ENCODE measurements at places on chromosomes 1 and 21. TPM values are rescaled to one million over a fixed set of nuclear protein-coding genes. Genes with fewer than 3 reads are reported as not detected.
A peak's percentile ranks its signal among the peaks of the same experiment; 100 is the strongest.

Gene SLC2A5
- total RNA-seq = 0.64 TPM

DNA sequence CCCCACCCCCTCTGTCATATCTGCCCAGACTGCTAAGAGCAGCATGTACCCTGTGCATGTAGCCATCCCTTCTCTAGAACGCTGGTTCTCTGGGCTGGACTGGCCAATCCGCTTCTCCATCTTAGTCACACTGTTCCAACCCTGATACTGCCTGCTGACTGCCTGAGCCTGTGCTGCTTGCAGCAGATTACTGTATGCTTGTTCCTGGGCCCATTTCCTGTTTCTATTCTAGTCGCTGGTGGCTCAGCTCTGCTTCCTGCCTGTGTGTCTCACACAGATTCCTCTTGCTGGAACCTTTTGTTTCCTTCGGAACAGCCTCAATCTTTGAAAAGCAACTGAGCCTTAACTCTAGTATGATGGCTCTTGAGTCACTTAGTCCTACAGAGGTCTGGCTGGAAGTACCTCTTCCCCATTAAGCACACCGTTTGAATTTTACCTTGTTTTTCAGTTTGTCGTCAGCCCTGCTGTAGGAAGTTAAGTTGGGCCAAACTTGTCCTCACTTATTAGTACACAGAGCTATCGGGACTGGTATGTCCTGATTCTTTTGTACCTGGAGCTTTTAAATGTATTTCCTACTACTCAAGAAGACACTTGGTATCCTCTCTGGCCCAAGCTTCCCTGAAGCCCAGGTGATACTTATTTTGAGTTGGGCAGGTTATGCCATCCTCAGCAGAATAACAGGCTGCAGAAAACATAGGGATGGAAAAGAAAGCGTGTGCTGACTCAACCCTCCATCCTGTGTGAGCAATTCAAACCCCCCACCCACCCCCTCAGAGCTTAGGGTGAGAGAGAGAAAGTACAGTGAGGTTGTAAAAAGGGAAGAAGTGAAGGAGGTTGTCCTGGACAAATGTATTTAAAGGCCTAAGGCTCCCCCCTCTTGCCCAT lies 43.4 kb upstream of the PIGV start:
- H3K4me1 ChIP-seq = peaks cover 73% of the 10 kb centered on the region
- peak overlapping the region; percentile 95 for H3K27ac ChIP-seq
- peak overlapping the region; percentile 68 for H3K4me3 ChIP-seq
- peaks cover 38% of the 10 kb centered on the region for H3K36me3 ChIP-seq

GRCh38 chr1:24544239-24544638 lies 11.6 kb upstream of the NCMAP start:
- H3K4me3 ChIP-seq = no peak overlapping the region
- no peaks in the 10 kb centered on the region for H3K27me3 ChIP-seq
- DNase-seq = no peak
- H3K27ac ChIP-seq = no peak overlapping the region

DNA sequence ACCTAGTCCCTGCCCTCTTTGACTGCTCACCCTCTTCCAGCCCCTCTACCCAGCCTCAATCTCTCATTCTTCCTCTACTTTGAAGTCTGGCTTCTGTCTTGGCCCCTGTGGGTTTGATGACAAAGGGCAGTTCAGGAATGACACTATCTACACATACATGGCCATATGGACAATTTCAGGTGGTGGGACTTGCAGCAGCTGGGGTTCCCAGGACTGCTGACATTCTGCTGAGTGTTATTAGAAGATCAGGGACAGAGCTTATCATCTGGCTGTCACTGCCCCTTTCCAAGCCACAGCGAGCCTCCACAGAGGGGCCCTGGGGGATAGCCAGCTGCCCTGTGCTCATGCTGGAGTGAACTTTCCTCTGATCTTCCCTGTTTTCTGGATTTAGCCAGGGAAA lies 97.4 kb upstream of the IPO9 start:
- no peak overlapping the region for H3K27ac ChIP-seq
- no peak for DNase-seq
- H3K27me3 ChIP-seq = no peaks in the 10 kb centered on the region
- H3K36me3 ChIP-seq = no peaks in the 10 kb centered on the region
- no peaks in the 10 kb centered on the region for H3K4me1 ChIP-seq
